Activated CD8-positive, alpha-beta T cell treated with anti-CD3 and anti-CD28 coated beads, Interleukin-2, amount 10 ng/mL, durations not matched to agents 7 days and 5 days (primary cell): ENCODE measurements at places on chromosomes 5 and 9. TPM values are rescaled to one million over a fixed set of nuclear protein-coding genes. Genes with fewer than 3 reads are reported as not detected.

DNA sequence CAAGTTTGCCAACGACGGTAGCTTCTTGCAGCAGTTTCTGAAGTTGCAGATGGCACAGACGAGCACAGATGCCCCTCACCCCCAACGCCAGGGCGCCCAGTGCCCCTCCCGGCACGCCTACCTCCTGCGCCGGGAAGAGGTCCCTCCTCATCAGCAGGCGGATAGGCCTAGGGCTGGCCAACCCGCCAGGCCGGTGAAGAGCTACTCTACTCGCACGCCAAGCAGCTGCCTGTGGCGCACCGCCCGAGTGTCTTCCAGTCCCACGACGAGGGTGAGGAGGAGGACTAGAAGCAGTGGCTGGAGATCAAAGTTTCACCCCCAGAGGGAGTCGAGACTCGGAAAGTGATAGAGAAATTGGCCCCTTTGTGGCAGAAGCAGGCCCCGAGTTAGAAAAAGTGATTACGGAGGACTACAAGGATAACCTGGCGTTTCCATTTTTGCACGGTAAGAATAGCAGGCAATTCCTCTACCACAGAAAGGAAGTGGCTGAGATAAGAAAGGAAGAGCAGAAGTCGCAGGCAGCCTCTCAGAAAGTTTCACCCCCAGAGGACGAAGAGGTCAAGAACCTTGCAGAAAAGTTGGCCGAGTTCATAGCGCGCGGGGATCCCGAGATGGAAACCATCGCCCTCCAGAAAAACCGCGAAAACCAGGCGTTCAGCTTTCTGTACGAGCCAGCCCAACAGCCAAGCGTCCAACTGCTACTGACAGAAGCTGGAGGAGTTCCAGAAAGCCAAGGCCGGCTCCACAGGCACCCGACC, 170.4 kb downstream of the HINT1 start:
- no peaks in the 10 kb centered on the region for H3K36me3 ChIP-seq
- H3K27me3 ChIP-seq = no peaks in the 10 kb centered on the region
- H3K27ac ChIP-seq = no peak overlapping the region
- no peak for DNase-seq

GRCh38 chr5:155027993-155028629, 14.6 kb downstream of the KIF4B start:
- no peak overlapping the region for H3K4me3 ChIP-seq
- no peak overlapping the region for H3K27ac ChIP-seq
- H3K36me3 ChIP-seq = no peaks in the 10 kb centered on the region
- H3K4me1 ChIP-seq = no peaks in the 10 kb centered on the region

GRCh38 chr5:168848569-168848968, 269.4 kb upstream of the PANK3 start:
- no peak overlapping the region for H3K27ac ChIP-seq
- H3K4me3 ChIP-seq = no peak overlapping the region
- peaks cover 11% of the 10 kb centered on the region for H3K27me3 ChIP-seq
- no peak for DNase-seq

GRCh38 chr9:116112236-116112635, 41.4 kb upstream of the PAPPA start:
- no peaks in the 10 kb centered on the region for H3K4me1 ChIP-seq
- DNase-seq = no peak
- H3K4me3 ChIP-seq = no peak overlapping the region
- no peaks in the 10 kb centered on the region for H3K27me3 ChIP-seq

DNA sequence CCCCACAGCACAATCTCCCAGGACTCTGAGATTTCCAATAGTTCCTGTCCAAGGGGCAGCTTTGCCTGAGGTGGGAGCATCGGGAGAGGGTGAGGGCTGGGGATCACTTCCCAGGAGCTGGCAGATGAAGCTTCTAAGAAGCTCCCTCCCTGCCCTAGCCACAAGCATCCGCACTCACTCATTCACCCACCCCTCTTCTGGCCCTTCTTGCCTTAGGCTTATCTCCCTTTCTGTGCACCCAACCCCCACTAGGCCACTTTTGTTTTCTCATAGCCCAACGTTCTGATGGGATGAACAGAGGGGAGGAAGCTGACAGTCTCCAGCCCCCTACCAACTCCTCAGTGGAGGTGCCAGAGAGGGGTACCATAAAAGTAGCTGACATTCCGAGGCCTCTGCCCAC, 3.7 kb upstream of the PCDH1 start:
- no peaks in the 10 kb centered on the region for H3K36me3 ChIP-seq
- H3K27ac ChIP-seq = no peak overlapping the region
- no peak overlapping the region for H3K4me3 ChIP-seq
- peaks cover 79% of the 10 kb centered on the region for H3K27me3 ChIP-seq
- peaks cover 24% of the 10 kb centered on the region for H3K4me1 ChIP-seq

DNA sequence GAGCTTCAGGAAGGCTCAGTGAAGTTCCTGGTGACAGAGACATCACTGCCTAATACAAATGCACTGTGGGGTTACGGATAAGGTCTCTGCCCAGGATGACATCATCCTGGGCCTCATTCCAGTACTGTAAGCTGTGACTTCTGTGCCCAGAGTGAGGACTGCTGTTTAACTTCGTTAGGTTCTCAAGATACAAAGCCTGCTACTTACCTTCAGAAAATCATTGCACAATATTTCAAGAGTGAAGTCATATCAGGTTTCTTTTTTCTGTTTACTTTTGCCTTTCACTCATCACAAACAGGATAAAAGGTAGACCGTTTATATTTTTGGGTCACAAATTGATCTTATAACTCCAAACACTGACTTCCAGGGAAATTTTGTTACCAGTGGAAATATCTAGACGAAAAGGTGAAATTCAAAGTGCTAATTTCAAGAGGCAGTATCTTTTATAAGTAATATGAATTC, 241.2 kb downstream of the PIK3R1 start:
- H3K36me3 ChIP-seq = no peaks in the 10 kb centered on the region
- no peaks in the 10 kb centered on the region for H3K27me3 ChIP-seq
- peaks cover 23% of the 10 kb centered on the region for H3K4me1 ChIP-seq
- no peak overlapping the region for H3K4me3 ChIP-seq

- no peaks in the 10 kb centered on the region for H3K36me3 ChIP-seq
- H3K4me1 ChIP-seq = no peaks in the 10 kb centered on the region
- no peak overlapping the region for H3K27ac ChIP-seq
- no peak overlapping the region for H3K4me3 ChIP-seq
Observed at GRCh38 chr5:107325866-107326265, 344.9 kb downstream of the EFNA5 start.

DNA sequence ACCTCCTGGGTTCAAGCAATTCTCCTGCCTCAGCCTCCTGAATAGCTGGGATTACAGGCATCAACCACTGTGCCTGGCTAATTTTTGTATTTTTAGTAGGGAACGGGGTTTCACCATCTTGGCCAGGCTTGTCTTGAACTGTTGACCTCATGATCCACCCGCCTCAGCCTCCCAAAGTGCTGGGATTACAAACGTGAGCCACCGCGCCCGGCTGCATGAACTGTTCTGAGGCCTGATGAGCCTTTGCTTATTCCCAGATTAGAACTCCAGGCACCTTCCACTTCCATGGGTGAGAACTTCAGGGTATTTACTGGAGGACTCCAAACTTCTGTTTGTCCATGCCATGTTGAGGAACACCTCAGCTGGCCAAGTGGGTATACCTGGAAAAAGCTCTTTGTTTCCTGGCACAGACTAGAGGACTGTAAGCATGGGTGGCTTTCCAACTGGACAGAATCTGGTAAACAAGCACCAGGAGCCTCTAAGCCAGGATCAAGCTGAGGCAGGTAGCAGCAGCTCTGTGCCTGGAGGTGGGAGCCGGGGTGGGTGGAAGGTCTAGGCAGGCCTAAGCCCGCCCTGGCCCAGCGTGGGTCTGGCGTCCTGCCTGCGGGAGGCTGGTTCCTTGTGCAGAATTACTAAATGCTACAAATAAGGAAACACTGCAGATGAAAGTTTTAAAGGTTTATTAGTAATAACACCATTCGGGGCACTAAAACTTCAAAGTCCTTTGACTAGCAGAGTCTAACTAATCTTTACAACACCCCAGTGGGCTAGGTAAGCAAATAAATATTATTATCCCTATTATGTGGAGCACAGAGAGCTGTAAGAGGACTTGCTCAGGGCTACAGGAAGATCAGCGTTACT, 78.4 kb downstream of the SEMA5A start:
- no peak overlapping the region for H3K27ac ChIP-seq
- H3K4me3 ChIP-seq = no peak overlapping the region
- DNase-seq = no peak
- no peaks in the 10 kb centered on the region for H3K36me3 ChIP-seq
- no peaks in the 10 kb centered on the region for H3K4me1 ChIP-seq
- H3K27me3 ChIP-seq = no peaks in the 10 kb centered on the region

DNA sequence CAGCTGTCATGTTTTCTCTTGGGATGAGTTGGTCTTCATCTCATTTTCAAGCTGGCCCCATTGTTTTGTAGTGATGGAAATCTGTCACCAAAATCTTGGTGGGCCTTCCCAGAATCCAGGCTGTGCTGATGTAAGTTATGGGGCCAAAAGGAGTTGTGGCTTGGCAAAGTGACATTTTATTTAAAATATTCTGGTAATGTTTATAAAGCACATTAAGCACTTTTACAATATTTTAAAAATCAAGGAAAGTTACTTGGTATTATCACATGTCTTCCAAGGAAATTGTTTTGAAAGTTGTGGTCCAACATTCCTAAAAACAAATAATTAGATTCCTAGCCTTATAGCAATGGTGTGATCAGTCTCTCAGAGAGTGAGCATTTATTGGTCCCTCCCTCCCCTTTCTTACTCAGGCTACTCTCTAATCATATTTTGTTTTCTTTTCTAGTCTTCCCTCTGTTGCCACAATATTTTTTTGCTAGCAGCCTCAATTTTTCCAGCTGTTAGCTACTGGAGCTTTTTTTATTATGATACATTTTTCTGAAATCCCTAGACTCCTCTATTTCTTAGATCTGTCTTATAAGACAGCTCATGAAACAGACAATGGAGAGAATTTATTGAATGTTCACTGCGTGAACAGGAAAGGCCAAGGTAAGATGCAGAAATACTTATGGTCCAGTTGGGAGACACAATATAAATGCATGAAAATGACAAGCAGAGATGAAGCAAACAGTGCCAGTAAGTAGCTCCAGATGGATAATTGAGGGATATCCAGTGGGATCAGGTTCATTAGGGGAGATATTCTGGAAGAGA, 408.1 kb upstream of the ZNF608 start:
- no peak overlapping the region for H3K27ac ChIP-seq
- H3K27me3 ChIP-seq = no peaks in the 10 kb centered on the region
- no peaks in the 10 kb centered on the region for H3K36me3 ChIP-seq

GRCh38 chr9:32378496-32378895, 5.9 kb upstream of the ACO1 start:
- peaks cover 32% of the 10 kb centered on the region for H3K27me3 ChIP-seq
- DNase-seq = peak; percentile 62
- no peak overlapping the region for H3K4me3 ChIP-seq

DNA sequence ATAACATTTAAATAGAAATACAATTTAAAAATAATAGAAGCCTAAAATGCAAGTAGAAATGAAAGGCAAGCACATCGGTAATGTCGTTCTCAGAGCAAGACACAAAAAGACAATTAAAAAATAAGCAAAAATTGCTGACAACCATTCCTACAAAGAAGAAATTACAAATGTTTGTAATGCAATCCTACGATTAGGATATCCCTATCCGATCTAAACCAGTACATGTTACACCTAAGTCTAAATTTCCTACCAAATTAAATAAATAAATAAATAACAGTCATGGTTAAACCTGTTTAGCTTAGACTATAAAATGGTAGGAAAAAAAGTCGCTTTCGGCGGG, 90.0 kb downstream of the ANXA2R start:
- H3K4me1 ChIP-seq = peaks cover 45% of the 10 kb centered on the region
- peaks cover 26% of the 10 kb centered on the region for H3K36me3 ChIP-seq
- H3K27me3 ChIP-seq = no peaks in the 10 kb centered on the region
- no peak for DNase-seq
- H3K27ac ChIP-seq = peak overlapping the region; percentile 100
- H3K4me3 ChIP-seq = peak overlapping the region; percentile 96

DNA sequence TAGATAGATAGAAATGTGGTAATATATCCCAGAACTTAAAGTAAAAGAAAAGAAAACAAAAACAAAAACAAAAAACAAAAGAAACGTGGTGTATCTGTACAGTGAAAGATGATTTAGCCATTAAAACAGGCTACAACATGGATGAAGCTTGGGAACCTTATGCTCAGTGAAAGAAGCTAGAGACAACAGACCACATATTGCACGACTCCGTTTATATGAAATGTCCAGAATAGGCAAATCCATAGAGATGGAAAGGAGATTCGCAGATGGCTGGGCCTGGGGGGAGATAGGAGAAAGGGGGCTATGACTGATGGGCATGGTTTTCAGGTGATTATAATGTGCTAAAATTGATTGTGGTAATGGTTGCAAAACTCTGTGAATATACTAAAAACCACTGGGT, 86.6 kb downstream of the ROR2 start:
- no peaks in the 10 kb centered on the region for H3K4me1 ChIP-seq
- H3K4me3 ChIP-seq = no peak overlapping the region
- H3K36me3 ChIP-seq = no peaks in the 10 kb centered on the region
- H3K27me3 ChIP-seq = peaks cover 26% of the 10 kb centered on the region
- DNase-seq = no peak
- H3K27ac ChIP-seq = no peak overlapping the region

GRCh38 chr5:128082551-128083032, 974 bp upstream of the SLC12A2 start:
- peak overlapping the region; percentile 87 for H3K27ac ChIP-seq
- H3K27me3 ChIP-seq = no peaks in the 10 kb centered on the region
- peak overlapping the region; percentile 78 for H3K4me3 ChIP-seq

GRCh38 chr5:135526924-135527323, 8.8 kb downstream of the NEUROG1 start:
- no peak overlapping the region for H3K4me3 ChIP-seq

DNA sequence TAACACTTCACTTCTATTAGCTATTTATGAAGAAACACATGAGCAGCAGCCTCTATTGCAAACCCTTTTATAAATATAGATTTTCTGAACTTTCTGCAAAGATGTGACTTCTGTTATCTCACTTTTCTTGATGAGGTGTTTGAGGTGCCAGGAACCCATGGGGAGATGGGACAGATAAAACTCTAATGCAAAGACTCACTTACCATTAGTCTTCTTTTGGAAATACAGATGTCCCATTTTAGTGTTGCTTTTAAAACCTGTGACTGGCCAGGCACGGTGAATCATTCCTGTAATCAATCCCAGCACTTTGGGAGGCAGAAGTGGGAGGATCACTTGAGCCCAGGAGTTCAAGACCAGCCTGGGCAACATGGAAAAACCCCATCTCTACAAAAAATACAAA, 171.3 kb upstream of the GAS1 start:
- no peak for DNase-seq
- no peak overlapping the region for H3K4me3 ChIP-seq
- no peaks in the 10 kb centered on the region for H3K27me3 ChIP-seq
- no peak overlapping the region for H3K27ac ChIP-seq

- no peak overlapping the region for H3K4me3 ChIP-seq
- no peaks in the 10 kb centered on the region for H3K27me3 ChIP-seq
- no peaks in the 10 kb centered on the region for H3K4me1 ChIP-seq
- DNase-seq = no peak
Observed at GRCh38 chr9:134628354-134628736, 13.3 kb upstream of the COL5A1 start.

Gene TSSK1B
- not detected for total RNA-seq

Gene ADGRD2
- total RNA-seq = not detected

Gene SPOCK1
- total RNA-seq = not detected

Gene NEUROG1
- total RNA-seq = not detected

Gene LAMC3
- total RNA-seq = not detected

Gene FCN1
- not detected for total RNA-seq

Gene IFNK
- total RNA-seq = not detected

Gene ADAMTS19
- not detected for total RNA-seq
